Amniotic epithelial cell (primary cell): ENCODE measurements at places on chromosomes 6 and 20.

- DNase-seq = no peak
Measured at GRCh38 chr6:13873288-13874190, 51.2 kb upstream of the RNF182 start.

- peak; percentile 62 for DNase-seq
Measured at GRCh38 chr6:145199961-145200360, 535.4 kb downstream of the EPM2A start.

DNA sequence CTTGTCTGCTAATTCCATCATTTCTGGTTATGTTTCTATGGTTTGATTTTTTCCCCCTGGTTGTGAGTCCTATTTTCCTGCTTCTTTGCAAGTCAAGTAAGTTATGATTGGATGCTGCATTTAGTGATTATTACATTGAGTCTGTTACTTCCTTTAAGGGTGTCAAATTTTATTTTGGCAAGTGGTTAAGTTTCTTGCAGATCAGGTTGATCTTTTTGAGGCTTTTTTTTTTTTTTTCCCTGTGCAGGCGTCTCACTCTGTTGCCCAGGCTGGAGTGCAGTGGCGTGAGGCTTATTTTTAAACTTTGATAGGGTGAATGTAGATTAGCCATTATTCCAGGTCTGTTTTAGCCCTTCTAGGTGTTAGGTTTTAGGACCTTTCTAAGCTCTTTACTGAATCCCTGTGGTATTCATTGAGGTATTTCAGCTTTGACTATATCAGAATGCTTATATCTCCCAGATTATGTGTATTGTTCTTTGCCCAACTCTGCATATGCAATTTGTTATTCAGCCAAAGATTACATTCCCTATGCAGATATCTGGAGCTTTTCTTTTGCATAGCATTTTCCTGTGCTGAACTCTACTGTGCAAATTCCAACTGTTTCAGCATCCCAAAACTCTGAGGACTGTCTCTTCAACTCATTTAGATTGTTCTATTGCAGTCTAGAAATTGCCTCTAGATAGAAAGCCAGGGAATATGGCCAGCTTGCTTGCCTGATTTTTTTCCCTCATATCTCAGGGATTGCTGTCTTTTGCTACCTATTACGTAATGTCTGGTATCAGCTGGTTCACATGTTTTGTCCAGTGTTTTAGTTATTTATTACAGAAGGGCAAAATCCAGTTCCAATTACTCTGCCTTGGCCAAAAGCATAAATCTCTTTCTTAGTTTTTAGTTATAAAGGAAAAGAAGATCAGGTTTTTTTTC is 113.3 kb downstream of the AFG1L start:
- DNase-seq = peak; percentile 82

DNA sequence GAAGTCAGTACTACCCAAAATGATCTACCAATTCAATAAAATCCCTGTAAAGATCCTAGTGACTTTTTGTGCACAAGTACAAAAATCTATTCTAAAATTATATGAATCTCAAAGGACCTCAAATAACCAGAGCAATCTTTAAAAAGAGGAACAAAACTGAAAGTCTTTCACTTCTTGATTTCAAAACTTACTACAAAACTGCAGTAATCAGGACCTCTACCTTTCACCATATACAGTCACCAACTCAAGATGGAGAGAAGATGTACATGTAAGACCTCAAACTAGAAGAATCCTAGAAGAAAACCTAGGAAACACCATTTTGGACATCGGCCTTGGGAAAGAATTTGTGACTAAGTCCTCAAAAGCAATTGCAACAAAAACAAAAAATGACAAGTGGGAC is 109.5 kb upstream of the CD93 start:
- DNase-seq = no peak

GRCh38 chr6:165417278-165417865 is 108.0 kb upstream of the C6orf118 start:
- DNase-seq = peak; percentile 56

- DNase-seq = no peak
Measured at GRCh38 chr6:161480421-161481155, 206.7 kb upstream of the AGPAT4 start.

DNA sequence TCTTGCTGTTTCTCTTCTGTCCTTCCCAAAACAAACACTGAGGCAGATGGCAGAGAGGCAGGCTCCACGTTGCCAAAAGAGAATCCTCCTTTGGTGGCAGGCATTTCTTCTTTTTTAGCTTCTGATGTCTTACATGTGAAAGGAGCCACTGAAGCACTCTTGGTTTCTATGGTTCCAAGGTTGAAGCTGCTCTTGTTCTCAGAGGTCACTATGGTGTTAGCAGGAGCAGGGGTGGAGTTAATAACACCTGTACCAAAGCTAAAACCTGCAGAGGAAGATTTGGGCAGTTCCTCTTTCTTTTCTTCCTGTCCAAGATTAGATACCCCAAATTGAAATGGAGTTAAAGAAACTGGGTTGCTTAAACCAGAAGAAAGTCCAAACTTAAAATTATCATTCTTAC is 28.8 kb downstream of the FAM8A1 start:
- no peak for DNase-seq

- peak; percentile 35 for DNase-seq
Measured at GRCh38 chr6:74075323-74075722, 379.3 kb downstream of the CD109 start.

DNA sequence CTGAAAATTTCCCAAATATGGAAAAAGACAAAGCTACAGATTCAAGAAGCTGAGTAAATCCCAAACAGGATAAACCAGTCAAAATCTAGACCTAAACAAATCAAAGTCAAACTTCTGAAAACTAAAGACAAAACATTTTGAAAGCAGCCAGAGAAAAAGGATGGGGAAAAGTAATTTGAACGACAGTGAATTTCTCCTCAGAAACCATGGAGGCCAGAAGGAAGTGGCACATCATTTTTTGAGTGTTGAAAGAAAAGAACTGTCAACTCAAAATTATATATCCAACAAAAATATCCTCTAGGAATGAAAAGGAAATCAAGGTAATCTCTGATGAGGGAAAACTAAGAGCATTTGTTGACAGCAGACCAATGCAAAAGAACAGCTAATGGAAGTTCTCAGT is 6.8 kb downstream of the RAB23 start:
- DNase-seq = no peak

DNA sequence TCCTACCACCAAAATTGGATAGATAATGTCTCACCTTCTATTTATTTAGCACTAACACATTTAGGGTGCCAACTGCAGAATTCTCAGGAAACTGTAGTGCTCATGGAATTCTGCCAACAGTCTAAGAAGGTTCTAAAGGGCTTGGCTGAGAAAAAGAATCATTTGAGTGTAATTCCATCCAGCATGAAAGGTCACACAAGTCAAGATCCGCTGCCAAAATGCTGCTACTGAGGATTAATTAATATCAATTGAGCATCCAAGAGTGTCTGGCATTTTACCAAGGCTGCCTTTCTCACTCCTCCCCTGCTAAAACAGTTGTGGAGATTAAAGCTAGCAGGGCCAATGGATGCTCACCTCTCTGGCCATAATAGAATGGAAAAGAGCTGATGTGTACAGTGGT is 112.7 kb downstream of the FHL5 start:
- no peak for DNase-seq

DNA sequence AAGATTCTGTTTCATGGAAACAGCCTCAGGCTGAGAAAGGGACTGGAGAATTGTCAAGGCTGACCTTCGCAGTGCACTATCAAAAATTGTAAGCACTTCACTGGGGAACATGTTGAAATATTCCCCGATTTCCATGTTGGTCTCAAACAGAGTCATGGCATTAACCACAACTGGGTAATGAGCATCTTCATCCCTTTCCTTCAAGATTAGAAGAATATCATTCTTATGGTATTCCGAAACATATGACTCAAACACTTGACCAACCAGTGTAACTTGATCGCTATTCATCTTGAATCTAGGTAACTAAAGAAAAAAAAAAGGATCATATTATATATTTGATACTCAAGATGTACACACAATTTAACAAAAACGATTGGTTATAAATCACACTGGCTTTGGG is 3.5 kb downstream of the MCM9 start:
- DNase-seq = peak; percentile 51

DNA sequence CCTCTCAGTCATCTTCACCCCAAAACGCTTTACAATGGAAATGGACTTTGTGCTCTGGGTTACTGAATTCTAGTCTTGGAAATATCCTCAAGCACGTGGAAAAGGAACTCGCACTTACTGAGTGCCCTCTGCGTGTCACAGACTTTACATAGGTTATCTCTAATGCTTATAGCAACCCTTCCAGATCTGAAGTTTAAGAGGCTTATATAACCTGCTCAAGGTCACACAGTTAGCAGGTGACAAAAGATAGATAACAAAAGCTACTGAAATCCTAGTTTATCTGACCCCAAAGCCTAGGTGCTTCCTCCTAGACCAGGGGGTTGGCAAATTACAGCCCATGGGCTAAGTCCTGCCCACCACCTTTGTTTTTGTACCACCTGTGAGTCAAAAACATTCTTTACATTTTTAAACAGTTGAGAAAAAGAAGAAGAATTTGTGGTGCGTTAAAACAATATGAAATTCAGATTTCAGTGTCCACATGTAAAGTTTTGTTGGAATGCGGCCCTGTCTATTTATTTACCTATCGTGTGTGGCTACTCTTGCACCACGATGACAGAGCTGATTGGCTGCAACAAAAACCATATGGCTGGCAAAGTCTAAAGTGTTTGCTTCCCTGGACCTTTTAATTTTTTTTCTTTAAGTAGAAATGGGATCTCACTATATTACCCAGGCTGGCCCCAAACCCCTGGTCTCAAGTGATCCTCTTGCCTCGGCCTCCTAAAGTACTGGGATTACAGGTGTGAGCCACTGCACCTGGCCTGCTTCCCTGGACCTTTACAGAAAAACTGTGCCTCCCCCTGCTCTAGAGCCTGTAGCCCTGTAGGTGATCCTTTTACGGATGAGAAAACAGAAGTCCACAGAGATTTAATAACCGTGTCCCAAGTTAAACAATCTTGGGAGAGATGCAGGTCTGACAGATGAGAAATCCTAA is 110.2 kb upstream of the RREB1 start:
- no peak for DNase-seq

DNA sequence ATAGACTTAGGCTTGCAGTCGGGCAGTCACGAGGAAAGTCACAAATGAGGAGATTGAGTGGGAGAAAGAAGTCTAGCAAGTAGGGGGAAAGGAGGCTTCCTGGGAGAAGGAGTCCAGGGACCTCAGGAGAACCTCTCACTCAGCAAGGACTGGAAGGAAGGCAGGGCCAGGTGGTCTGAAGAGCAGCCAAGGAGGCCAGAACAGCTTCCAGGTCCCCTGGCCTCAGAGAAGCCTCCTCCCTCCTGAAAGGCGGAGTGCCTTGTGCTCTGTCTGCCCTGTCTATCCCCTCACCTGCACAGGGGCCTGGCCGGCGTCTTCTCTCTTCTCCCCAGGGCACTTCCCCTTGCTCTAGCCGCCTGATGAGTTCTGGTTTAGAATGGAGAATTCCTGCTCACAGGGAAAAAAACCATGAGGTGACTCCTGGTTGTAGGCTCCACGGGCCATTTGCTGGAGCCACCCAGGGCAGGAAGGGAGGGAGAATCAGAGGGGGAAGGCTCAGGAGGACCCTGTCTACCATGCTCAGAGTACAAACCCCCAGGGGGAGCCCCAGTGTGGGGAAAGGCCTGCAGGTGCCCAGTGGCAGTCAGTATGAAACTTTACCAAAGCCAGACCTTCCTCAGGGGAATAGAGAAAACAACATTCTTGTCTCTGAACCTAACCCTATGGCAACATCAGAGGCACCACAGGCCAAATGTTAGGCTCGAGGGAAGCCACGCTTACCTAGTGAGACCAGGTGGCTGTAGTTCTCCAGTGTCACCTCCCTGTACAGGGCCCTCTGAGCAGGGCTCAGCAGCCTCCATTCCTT is 11.2 kb downstream of the ZNF337 start:
- DNase-seq = no peak

GRCh38 chr6:111030008-111031007 is 48.5 kb downstream of the RPF2 start:
- DNase-seq = peak; percentile 40

- peak; percentile 2 for DNase-seq
Measured at GRCh38 chr6:110221738-110222137, 41.5 kb downstream of the CDC40 start.

DNA sequence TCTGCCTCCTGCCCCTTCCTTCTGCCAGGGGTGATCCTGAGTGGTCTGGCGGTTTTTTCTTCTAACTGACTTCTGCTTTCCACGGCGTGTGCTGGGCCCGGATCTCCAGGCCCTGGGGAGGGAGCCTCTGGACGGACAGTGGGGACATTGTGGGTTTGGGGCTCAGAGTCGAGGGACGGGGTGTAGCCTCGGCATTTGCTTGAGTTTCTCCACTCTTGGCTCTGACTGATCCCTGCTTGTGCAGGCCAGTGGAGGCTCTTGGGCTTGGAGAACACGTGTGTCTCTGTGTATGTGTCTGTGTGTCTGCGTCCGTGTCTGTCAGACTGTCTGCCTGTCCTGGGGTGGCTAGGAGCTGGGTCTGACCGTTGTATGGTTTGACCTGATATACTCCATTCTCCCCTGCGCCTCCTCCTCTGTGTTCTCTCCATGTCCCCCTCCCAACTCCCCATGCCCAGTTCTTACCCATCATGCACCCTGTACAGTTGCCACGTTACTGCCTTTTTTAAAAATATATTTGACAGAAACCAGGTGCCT is 10.2 kb downstream of the SLC29A1 start:
- DNase-seq = no peak

DNA sequence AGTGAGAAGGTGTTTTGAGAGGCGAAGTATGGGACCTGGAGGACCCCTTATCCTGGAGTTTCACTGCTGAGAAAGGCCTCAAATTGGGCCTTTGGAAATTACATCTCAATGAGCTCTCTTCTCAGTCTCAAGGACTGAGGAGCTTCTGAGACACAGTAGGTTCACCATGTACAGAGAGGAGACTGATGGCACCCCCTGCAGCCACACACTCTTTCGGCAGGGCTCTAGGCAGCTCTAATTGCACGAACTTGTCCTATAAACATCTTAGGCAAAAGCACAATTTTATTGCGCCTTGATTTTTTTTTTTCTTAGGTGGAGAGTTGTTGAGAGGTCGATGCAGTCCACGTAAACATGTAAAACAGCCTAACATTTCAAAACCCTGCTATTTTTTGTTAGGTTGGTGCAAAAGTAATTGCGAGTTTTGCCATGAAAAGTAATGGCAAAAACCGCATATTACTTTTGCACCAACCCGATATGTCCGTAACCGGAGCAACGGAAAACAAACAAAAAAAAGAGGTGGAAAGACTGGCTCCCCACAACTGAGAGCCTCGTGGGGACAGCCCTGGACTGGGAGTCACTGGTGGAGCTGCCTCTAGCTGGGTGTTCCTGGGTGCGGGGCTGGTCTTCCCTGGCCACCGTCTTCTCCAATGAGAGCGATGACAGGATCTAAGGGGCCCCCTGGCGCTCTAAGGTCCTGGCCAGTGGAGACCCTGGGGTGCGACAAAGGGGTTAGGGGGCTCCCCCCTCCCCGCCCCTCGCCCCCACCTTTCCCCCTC is 84.0 kb upstream of the EYA2 start:
- no peak for DNase-seq
